ENCODE measurements at places on chromosomes 7 and 10. TPM values are rescaled to one million over a fixed set of nuclear protein-coding genes. Genes with fewer than 3 reads are reported as not detected.

DNA sequence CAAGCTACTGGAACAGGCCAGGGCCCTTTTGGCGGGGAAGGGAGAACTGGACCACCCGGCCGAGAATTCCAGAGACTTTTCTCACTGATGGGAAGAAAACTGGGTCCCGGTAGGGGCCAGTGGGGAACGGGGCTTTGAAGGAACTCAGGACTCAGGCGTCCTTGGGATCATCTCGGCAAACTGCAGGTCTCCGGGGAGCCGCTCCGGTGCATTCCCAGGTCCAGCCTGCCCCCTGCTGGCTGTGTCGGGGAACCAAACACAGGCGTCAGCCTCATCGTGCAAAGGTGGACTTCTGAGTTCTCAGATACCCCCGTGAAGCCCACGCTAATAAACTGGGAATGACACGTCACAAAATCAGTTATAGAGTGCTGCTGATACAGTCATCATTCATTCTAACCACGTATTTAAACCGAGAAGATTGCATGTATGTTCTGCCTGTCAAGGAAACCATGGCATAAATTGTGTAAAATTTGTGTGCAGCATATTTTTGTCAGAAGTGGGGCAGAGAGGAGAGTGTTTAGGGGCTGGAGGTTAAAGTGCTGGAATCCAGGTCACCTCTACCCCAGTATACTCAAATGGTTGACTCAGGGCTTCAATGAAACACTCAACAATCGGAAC lies 76.1 kb upstream of the CPXM2 start:
- DNase-seq, result peak; percentile 7

GRCh38 chr10:103584216-103585010 lies 90.9 kb downstream of the NEURL1 start:
- no peak for DNase-seq

- DNase-seq, result no peak
These were observed 45.1 kb upstream of the INHBA start for GRCh38 chr7:41747961-41748360.

GRCh38 chr7:152867502-152867874 lies 107.9 kb downstream of the ACTR3B start:
- DNase-seq, result no peak

GRCh38 chr10:31751051-31751737 lies 177.4 kb downstream of the ARHGAP12 start:
- no peak for DNase-seq

DNA sequence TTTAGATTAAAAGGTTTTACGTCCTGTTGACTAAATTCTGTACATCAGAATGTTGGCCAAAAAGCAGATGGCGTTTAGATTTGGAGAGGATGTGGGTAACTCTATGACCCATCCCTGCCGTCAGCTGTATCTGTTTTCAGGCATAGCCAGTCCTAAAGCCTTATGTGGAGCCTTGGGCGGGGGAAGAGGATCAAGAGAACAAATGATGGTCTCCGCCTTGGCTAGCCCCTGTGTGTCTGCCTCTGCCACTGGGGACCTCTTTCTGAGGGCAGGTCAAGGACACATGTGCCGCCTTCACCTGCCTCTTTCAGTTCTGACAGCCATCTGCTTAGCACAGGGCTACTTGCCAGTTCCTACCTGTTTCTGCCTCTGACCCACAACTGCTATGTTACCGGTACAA lies 24.1 kb downstream of the PDSS1 start:
- no peak for DNase-seq

PLPP4 gene
- total RNA-seq, result 11.1 TPM

DNA sequence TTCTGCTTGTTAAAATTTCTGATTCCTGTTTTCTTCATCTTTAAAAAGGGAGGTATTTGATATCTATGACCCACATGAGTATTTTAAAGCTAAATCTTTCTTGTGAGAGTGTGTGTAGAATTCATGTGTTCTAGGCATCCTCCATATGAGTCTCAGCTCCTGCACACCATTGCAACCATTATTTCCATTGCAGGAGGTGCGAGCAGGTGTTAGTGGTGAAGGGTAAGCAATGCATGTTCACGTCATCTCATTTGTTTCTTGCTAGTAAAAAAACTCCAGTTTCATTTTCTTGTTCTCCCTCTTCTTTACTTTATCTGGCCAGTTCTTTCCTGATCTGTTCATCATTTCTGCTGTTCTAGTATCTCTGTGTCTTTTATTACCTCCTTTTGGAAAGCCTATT lies 100.5 kb downstream of the ADRA2A start:
- no peak for DNase-seq

FAM131B gene
- total RNA-seq, result 1.6 TPM

DNA sequence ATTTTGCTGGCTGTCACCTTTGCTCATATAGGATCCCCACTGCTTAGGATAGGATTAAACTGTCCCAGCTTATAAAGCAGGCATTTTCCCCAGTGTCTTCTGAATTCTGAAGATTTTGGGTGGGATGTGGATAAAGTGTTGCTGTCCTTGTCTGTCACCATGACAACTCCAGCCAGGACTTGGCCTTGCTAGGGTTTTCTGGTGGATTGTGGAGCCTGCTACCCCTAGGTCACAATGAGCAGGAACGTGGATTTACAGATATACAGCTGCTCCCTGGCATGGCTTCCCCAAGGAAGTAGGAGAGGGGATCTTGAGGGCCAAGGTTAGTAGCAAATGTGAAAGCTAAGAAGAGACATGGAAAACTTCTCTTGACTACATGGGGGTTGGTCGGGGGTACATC lies 220.7 kb downstream of the WDR11 start:
- DNase-seq, result no peak

LIPJ gene
- total RNA-seq, result not detected

DNA sequence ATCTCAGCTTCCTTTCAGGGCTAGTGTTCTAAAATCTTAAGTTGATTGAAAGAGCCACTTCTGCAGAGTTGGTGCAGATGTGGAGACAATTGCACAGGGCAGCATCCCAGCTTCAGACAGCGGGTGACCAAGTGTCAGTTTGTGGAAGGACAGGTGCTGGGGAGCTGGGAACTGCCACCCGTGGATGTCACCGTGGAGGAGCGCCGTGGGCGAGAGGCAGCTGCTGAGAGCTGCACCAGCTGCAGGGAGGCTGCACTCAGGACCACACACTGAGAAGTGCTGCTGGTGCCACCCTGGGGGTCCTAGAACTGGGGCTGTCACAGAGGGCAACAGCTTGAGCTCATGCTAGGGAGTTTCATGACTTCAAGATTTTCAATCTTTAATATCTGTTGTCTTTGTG lies 543.0 kb upstream of the FZD8 start:
- DNase-seq, result no peak

DNA sequence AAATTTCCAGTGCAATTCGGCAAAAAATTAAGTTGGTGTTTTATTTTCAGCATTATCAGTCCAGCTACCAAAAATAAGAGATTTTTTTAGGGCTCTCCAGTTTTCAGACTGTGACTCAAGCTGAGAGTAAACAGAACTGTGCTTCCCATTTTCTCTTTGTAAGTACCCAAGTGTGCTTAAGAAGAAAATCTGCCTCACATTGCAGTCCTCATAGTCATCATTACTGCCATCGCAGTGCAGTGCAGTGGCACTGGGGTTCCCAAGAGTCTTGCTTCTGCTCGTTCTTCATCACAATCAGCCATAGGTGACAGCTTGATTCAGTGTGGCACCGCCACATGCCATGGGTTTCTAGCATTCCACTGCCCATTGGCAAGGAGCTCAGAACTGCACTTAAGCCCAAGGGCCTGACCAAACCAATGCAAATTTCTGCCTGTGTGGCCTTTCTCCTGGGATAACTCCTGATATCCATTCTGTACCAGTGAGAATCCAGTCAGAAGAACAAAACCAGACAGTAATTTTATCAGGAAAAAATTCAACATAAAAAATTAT lies 25.6 kb upstream of the ERCC6 start:
- DNase-seq, result no peak

GRCh38 chr7:67487316-67487715 lies 490.7 kb downstream of the TYW1 start:
- no peak for DNase-seq

GRCh38 chr10:19077276-19077675 lies 28.7 kb downstream of the MALRD1 start:
- DNase-seq, result no peak

DNA sequence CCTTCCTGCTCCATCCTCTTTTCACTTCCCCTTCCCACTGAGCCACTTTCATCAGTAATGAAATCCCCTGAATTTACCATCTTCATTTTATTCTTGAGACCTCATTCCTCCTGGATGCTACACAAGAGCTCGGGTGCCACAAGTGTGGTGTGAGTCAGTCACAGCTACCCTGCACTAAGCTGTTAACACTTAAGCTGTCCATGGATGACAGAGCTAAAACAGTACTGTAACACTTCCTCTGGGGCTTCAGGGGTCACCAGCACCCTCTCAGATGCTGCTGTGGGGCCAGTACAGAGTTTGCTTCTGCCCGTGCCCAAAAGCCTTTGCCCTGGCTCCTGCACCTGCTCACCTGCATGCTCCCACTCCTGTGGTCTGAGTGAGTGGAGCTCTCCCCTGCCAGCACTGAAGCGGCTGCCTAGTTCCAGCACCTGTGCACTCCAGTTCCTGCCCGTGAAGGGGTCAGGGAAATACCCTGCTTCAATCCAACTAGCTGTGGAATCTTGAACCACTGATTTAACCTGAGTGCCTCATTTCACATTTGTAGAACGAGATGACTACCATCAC lies 71.9 kb downstream of the POT1 start:
- DNase-seq, result no peak

DNA sequence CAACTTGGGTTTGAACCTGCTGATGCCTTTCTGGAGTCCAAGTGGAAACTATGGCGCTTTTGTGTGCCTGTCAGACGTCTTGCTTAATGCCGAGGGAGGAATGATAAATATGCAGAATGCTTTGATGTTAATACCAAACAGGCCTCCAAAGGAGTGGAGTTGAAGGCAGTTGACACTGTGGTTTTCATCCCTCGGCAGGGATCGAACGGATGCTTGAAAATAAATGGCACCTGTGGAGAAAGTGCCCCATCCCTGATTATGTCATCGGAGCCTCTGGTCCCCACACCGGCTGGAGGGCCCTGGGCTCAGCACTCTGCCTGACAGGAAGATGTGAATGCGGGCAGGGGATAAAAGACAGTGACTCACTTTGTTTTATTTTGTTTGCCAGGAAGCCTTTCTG lies 148.7 kb upstream of the GPR26 start:
- no peak for DNase-seq

- no peak for DNase-seq
These were observed 7.3 kb downstream of the LRRN3 start for GRCh38 chr7:111098011-111098925.

NRAP gene
- total RNA-seq, result not detected

SLC39A12 gene
- total RNA-seq, result not detected

DNA sequence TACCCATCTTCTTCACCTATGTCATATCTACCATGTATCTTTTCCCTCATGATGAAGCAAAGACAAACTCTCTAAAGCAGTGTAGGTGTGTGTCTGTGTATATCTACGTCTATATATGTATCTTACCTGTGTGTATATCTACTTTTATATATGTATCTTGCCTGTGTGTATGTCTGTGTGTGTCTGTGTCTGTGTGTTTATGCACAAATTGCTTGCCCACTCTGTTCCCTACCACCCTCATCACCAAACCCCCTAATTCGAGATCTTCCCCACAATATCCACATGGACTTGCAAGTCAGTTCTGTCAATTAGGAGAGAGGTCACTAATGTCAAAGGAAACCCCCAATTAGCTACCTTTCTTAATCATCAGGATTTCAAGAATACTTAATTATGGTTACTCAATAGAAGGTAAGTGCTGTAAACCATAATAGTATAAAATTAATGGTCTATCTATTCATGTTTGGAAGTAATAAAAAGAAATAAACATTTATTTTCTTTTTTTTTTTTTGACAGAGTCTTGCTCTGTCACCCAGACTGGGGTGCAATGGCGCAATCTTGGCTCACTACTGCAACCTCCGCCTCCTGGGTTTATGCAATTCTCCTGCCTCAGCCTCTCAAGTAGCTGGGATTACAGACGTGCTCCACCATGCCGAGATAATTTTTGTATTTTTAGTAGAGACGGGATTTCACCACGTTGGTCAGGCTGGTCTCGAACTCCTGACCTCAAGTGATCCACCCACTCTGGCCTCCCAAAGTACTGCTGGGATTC lies 43.6 kb downstream of the ANKRD61 start:
- DNase-seq, result no peak

ZNF862 gene
- total RNA-seq, result 18.1 TPM

DNA sequence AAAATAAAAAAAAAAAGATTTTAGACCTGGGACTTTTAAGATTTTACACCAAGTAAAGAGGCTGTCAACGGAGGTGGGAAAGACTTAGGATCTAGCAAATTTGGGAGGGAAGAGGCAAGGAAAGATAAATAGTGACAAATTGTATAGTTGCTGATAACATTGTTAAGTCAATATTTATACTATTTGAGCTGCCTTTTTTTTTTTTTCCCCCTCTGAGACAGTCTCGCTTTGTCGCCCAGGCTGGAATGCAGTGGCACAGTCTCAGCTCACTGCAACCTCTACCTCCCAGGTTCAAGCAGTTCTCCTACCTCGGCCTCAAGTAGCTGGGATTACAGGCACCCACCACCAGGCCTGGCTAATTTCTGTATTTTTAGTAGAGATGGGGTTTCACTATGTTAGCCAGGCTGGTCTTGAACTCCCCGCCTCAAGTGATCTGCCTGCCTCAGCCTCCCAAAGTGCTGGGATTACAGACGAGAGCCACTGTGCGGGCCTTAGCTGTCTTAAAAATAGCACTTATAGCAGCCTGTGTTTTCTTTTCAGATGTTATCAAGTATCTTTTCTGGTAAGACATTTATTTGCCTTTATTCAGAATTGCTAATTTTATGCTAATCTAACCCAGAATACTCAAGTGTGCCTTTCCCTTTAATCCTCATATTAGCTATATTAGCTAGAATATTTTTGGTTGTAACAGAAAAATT lies 94.5 kb downstream of the MMRN2 start:
- no peak for DNase-seq

DNA sequence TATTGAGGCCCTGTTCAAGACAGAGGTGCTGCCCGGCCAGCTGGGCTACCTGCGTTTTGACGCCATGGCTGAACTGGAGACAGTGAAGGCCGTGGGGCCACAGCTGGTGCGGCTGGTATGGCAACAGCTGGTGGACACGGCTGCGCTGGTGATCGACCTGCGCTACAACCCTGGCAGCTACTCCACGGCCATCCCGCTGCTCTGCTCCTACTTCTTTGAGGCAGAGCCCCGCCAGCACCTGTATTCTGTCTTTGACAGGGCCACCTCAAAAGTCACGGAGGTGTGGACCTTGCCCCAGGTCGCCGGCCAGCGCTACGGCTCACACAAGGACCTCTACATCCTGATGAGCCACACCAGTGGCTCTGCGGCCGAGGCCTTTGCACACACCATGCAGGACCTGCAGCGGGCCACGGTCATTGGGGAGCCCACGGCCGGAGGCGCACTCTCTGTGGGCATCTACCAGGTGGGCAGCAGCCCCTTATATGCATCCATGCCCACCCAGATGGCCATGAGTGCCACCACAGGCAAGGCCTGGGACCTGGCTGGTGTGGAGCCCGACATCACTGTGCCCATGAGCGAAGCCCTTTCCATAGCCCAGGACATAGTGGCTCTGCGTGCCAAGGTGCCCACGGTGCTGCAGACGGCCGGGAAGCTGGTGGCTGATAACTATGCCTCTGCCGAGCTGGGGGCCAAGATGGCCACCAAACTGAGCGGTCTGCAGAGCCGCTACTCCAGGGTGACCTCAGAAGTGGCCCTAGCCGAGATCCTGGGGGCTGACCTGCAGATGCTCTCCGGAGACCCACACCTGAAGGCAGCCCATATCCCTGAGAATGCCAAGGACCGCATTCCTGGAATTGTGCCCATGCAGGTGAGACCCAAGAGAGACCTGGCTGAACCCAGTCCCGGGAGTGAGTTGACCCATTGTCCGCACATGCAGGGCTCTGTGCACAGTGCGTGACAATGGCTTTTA lies 2.8 kb downstream of the RBP3 start:
- no peak for DNase-seq

GRCh38 chr10:5466451-5467206 lies 32.7 kb downstream of the CALML5 start:
- DNase-seq, result no peak
